PC-3 (cell line): ENCODE measurements at places on chromosomes 1 and 21.
A peak's percentile ranks its signal among the peaks of the same experiment; 100 is the strongest.

DNA sequence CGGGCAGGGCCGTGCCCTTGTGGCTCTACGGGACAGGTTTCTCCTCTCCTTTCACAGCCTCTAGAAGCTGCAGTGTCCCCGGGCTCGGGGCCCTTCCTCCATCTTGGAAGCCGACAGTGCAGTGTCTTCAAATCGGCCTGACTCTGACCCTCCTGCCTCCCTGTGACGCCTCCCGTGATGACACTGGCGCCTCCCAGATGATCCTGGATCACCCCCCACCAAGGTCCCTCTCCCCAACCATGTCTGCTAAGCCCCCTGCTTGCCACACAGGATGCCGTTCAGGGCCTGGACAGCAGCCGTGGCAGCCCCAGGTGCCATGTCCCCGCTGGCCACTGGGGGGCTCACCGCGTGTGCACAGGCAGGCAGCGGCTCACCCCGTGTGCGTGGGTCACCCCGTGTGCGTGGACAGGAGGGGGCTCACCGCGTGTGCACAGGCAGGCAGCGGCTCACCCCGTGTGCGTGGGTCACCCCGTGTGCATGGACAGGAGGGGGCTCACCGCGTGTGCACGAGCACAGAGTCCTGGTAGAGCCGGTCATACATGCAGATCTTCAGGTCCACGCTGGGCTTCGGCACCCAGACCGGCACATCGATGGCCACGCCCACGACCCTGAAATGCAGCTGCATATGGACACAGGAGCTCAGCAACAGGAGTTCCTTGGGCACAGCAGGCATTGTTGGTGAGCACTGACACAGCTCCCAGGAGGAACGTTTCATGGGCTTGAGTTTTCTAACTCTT is 24.9 kb upstream of the TMEM52 start:
- H3K27me3 ChIP-seq: no peaks in the 10 kb centered on the region
- H3K36me3 ChIP-seq: no peaks in the 10 kb centered on the region
- no peak overlapping the region for H3K27ac ChIP-seq
- peaks cover 4% of the 10 kb centered on the region; the same call in 1 of the 2 replicates for H3K4me1 ChIP-seq
- peak; percentile 74 for DNase-seq

DNA sequence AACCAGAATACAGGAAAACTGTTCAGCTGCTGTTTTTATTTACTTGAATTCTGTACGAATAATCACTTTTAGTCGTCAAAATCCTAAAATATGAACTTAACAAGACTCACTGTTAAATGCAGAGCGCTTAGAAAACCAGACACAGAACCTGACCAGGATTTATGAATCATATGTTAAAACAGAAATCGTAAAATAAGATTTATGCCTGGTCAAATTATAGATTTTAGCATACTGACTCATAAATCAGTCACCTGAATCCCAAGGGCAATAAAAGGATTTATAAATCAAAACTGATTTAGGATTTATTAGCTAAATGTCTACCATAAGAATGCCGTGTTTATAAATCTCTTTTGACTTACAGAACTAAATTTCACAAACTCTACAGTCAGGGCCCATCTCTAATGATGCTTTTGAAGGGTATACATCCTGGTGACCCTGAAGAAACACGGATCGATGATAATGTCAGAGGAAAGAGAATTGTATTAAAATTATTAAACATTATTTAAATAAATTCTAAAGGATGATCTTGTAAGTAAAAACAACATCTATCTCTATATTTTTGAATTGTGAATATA is 28.8 kb downstream of the CYYR1 start:
- no peak overlapping the region for H3K27ac ChIP-seq
- peak; percentile 85 for DNase-seq
- no peaks in the 10 kb centered on the region for H3K27me3 ChIP-seq
- peaks cover 7% of the 10 kb centered on the region for H3K4me1 ChIP-seq
- H3K36me3 ChIP-seq: no peaks in the 10 kb centered on the region

DNA sequence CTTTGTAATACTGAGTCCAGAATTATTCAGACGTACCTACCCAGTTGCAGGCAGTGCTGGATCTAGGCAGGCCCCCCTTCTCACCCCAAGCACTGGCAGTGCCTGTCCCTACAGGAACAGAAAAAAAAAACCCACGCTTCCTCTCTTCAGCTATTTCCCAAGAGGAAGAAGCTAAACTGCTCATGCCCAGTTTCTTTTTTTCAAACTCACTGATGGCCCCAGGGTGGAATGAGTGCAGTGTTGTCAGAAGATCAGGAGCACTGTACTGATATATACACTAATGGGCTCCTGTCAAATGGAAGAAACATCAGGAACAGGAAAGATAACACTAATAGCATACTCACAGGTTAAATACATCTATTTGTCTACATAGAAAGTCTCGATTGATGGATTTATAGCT is 28.2 kb upstream of the DOCK7 start:
- H3K27ac ChIP-seq: no peak overlapping the region
- DNase-seq: no peak
- H3K4me3 ChIP-seq: no peak overlapping the region
- no peaks in the 10 kb centered on the region for H3K4me1 ChIP-seq
- no peaks in the 10 kb centered on the region for H3K36me3 ChIP-seq
- no peaks in the 10 kb centered on the region for H3K27me3 ChIP-seq

GRCh38 chr1:236156512-236157208 is 14.3 kb downstream of the GPR137B start:
- H3K4me3 ChIP-seq: no peak overlapping the region
- no peak overlapping the region for H3K27ac ChIP-seq
- no peaks in the 10 kb centered on the region for H3K27me3 ChIP-seq
- DNase-seq: no peak
- H3K36me3 ChIP-seq: no peaks in the 10 kb centered on the region

DNA sequence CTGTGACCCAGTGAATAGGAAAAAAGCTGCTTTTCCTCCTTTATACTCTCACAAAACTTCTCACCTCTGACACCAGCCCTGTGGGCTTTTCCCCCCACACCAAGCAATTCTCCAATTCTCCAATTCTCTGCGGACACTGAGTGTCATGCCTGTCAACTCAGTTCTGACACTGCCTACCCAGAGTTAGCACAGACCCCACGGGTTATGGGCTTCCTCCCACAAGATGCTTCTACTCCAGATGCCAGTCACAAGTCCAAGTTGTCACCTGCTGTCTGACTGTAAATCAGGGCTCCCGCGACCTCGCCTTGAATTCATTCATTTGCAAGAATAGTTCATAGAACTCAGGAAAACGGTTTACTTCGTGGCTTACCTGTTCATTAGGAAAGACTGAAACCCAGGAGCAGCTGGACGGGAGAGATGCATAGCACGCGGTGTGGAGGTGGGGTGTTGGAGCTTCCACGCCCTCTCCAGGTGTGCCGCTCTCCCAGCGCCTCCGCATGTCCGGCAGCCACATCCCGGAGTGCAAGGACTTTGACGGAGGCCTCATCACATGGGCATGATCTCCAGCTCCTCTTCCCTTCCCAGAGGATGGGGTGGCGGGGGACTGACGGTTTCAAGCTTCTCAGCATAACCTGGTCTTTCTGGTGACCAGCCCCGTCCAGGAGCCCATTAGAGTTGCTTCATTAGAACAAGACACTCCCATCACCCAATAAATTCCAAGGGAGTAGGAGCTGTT is 154.7 kb downstream of the PGBD5 start:
- H3K4me1 ChIP-seq: peaks cover 4% of the 10 kb centered on the region; the same call in 1 of the 2 replicates
- H3K4me3 ChIP-seq: no peak overlapping the region
- H3K27ac ChIP-seq: no peak overlapping the region
- no peak for DNase-seq
- no peaks in the 10 kb centered on the region for H3K27me3 ChIP-seq

DNA sequence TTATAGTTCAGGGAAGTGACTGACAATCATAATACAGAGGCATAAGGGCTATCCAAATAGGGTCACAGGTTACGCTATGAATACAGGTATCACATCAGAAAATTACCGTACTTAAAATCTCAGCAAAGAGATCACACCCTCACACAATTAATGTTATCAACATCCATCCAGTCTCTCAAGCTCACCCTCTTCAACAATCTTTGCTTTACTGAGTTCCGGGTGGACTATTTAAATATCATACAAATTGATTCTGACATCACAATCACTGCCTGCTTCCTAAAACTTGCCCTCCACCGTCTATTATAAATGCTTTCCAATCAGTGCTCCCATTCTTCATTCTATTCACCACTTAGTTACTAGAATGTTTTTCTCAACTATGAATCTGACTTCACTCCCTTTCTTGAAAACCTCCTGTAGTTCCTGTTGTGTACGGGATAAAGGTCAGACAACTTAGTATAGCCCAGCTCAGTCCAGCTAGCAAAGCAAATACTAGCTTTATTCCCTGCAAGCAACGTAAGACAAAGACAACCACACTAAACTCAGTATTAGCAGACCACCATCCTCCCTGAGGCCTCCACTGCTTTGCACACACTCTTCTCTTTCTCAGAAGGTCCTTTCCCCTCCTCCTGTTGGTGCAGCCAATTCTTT is 398.7 kb downstream of the SMYD3 start:
- no peak for DNase-seq
- no peak overlapping the region for H3K27ac ChIP-seq
- H3K27me3 ChIP-seq: no peaks in the 10 kb centered on the region
- no peaks in the 10 kb centered on the region for H3K36me3 ChIP-seq
